ENCODE measurements at places on chromosomes 3 and 15.

DNA sequence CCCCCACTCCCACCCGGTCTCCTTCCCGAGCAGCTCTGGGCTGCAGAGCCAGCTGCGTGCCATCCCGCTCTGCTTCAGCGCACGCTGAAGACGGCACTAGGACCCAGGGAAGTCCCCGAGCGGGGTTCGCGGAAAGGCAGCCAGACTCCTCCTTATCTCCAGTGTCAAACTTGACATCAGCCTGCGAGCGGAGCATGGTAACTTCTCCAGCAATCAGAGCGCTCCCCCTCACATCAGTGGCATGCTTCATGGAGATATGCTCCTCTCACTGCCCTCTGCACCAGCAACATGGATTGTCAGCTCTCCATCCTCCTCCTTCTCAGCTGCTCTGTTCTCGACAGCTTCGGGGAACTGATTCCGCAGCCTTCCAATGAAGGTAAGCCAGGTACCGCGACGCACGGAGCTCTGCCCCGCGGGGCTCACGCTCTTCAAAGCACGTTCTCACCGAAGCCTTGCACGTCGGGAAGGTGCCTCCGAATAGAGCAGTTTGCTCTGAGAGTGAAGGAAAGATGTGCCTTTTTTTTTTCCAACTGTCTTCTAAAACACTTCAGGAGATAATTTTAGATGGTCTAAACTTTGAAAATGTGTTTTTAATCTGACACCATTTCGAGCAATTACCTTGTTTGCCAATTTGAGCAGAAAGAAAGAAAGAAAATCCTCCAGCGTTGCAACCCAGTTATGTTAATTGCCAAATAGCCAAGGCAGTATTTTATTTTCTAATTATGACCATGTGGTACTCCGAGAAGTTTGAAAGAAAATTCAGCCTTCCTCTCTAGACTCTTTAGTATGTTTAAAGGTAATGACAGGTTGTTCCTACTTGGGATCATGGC lies at the start of gene EPHA3:
EPHA3 (plus strand) TSS at position 161 of the 830 bp plus-strand sequence; CDS start at position 289, 128 bp downstream.
- peak; percentile 98 for ATAC-seq

DNA sequence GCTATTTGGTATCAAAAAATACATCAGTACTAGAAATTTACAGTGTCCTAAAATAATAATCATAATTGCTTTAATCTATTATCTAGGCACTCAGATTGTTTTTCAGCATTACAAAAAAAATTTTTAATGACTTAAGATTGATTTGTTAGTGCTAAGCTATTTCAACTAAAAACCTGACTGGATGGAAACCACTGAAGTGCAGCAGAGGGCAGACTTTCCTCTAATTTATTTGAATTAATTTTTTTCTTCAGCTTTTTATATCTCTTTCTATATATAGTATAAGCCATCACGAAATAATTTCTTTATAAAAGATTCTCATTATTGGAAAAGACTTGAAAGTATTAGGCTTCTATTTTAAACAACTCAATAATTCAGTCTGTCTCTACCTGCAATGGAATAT lies 131.4 kb downstream of the IQCH start:
- ATAC-seq = no peak

GRCh38 chr15:69830876-69831275 lies 266.8 kb downstream of the TLE3 start:
- ATAC-seq = no peak

GRCh38 chr3:171752329-171752728 lies 58.0 kb downstream of the PLD1 start:
- ATAC-seq = no peak

GRCh38 chr3:16307832-16308531 lies 43.0 kb downstream of the OXNAD1 start:
- ATAC-seq = no peak

- no peak for ATAC-seq
These were observed 23.8 kb downstream of the DAG1 start for GRCh38 chr3:49493901-49494300.

DNA sequence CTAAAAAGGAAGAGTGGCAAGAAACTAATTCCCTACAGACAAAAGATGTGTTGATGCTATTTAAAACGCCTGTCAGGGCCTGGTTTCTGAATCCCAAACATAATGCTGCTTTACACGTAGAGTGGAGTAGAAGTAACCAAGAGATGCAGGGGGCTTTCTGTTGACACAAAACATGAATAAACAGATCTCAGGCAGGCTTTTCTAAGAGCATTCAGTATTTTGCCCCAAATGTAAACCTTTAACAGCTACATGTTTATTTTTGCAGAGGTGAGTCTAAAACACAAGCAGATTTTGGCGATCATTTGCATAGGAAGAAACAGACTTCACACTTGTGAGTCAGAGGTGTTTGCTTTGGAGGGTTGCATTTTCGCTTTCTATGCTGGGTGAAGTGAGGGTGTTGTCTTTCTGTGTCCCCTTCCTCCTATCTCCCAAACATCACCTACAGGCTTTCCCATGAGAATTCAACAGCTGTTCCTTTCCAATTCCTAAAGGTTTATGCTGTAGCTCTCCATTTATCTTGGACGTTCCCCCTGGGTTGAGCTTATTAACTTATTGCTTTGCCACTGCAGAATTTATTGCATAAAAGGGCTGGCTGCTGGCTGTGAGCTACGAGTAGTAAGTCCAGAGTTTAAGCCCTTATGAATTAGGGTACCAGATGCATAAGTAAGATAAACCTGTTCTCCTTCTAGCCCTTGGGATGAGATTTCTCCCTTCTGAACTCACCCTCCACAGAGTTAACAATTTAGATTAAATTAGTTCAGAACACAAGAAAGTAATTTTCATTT lies 156.7 kb downstream of the DIPK2A start:
- no peak for ATAC-seq

- peak; percentile 50 for ATAC-seq
These were observed 112.5 kb upstream of the TGFBR2 start for GRCh38 chr3:30493911-30494311.

- ATAC-seq = peak; percentile 63
These were observed 82.6 kb downstream of the PCCB start for GRCh38 chr3:136332776-136333175.

DNA sequence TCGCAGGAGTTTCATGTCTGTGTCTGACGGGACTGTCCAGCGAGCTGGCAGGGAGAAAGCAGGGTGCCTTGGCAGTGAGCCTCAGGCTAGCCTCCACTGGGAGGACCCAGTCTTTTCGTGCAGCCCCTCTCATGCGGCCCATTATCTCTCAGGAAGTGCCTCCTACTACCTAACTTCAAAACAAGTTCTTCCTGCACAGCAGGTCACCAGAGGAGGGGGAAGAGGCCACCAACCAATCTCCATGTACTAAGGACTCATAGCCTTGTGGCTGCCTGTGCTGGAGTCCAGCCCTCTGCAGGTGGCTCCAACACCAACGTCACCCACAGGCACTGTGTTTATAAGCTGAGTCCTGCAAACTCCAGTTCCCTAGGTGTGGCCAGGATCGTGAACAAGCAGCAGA lies 4.8 kb downstream of the VIPR1 start:
- ATAC-seq = no peak

GRCh38 chr3:100210772-100211135 lies 50.0 kb upstream of the TBC1D23 start:
- ATAC-seq = no peak

GRCh38 chr15:62141643-62142588 lies 23.2 kb downstream of the C2CD4B start:
- no peak for ATAC-seq

- no peak for ATAC-seq
These were observed 11.9 kb upstream of the SH3GL3 start for GRCh38 chr15:83435202-83435601.

DNA sequence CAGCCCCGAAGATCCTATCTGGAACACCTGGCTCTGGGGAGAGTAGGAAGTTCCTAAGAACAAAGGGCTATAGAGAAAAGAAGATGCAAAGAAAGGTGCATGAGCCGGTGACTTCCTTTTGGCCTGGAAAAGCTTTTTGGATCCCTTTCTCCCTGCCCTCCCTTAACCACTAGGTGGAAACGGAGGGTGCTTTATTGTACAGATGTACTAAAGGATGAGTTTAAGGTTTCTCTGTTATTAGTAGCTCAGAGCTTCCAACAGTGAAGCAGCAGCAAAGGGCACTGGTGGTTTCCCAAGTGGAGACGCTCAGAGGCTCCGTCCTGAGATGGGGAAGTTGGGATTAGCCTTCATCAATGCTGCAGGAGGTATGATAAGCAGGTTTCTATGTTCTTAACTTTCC lies 5.9 kb upstream of the ADGRG7 start:
- peak; percentile 99 for ATAC-seq

GRCh38 chr15:85324202-85324601 lies 56.2 kb upstream of the AKAP13 start:
- ATAC-seq = no peak

GRCh38 chr3:191136347-191136746 lies 62.7 kb upstream of the OSTN start:
- ATAC-seq = peak; percentile 76

- no peak for ATAC-seq
These were observed 212.4 kb downstream of the CNTN4 start for GRCh38 chr3:2311022-2311421.

DNA sequence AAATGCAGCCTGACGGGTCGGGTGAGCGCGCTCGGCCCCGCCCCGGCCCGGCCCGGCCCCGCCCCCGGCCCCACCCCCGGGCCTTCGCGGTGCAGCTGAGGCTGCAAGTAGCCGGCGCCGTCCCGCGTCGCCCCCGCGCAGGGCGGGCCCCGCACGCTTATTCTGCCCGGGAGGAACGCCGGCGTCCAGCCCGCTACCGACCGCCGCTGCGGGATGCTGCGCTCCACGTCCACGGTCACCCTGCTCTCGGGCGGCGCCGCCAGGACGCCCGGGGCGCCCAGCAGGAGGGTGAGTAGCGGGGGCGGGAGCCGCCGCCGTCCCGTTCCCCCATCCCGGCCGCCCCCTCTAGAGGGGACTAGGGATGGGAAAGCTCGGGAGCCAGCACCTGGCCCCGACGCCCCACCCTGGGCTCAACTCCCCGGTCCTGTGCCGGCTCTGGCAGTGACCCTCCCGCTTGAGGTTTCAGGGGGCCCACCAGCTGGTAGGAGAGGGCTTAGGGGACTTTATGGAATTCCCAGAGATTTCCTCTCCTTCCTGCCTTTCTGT lies at the start of gene MYZAP:
MYZAP (plus strand) TSS at position 83 of the 546 bp plus-strand sequence; CDS start at position 214, 131 bp downstream.
- peak; percentile 88 for ATAC-seq

DNA sequence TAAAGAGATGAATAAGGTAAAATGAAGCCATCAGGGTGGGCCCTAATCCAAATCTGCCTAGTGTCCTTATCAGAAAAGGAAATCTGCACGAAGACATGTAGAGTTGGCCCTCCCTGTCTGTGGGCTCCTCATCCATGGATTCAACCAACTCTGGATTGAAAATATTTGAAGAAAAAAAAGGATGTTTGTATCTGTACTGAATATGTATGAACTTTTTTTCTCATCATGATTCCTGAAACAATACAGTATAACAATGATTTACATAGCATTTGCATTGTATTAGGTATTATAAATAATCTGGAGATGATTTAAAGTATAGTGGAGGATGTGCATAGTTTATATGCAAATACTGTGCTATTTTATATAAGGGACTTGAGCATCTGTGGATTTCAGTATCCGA lies 59.0 kb upstream of the SMAD6 start:
- no peak for ATAC-seq

DNA sequence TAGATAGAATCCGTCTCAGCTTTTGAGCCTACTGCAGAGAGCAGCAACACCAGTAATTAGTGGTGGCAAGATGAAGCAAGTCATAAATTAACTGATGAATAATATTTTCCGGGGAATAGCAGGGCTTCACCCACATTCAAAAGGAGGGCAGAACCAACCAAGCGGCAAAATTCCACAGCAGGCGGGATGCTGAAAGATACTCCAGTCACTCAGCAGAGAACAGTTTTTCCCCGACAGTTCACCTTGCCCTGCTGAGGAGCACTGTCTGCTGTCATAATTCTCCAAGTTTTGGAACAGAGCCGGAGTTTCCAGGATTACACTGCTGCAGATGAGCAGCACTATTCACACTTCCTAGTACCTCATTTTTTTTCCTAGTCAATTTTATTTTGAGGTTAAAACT lies 274.7 kb downstream of the CD47 start:
- no peak for ATAC-seq

- ATAC-seq = no peak
These were observed 985.4 kb downstream of the PLOD2 start for GRCh38 chr3:145175626-145176025.

DNA sequence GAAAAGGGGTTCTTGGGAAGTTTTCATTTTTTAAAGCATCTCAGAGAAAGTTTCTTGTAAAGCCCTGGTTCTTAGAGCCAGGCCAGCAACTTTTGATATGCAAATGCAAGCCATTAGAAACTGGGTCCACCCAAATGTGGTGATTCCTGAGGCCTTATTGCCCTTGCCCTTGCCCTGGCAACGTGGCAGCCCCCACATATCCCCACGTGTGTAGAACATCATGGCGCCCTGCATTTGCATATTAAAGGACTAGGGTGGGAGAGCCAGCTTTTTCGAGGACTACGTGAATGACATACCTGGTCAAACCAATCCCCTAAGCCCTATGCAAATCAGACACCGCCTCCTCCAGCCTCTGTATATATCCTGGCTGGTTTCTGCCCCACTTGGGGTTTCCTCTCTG lies 314.9 kb upstream of the NECTIN3 start:
- no peak for ATAC-seq

GRCh38 chr3:116553355-116553754 lies 108.1 kb upstream of the LSAMP start:
- no peak for ATAC-seq

GRCh38 chr3:110533089-110533488 lies 538.5 kb upstream of the NECTIN3 start:
- no peak for ATAC-seq

GRCh38 chr3:33425453-33425852 lies 14.8 kb downstream of the UBP1 start:
- no peak for ATAC-seq

- ATAC-seq = no peak
These were observed 7.1 kb downstream of the RMDN3 start for GRCh38 chr15:40747685-40748631.

GRCh38 chr3:10268116-10268515 lies 19.9 kb downstream of the TATDN2 start:
- ATAC-seq = no peak

DNA sequence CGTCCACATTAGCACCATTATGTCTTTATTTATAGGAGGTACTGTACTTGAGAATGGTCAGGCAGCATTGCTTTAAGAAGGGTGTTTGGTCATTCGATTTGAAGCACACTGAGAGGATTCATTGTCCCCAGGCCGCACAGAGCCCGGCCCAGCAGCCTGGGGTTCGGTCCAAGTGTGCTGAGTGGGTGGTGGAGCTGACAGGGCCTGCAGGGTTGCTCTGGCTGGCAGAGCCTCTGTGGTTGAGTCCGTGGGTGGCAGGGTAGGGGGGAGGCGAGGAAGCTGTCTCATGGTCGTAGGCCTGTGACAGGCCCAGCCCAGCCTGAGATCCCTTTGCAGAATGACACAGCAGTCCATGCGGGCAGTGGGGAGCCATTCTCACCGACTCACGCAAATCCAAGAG lies 227.7 kb upstream of the TOPAZ1 start:
- ATAC-seq = no peak
